Kidney epithelial cell (primary cell): ENCODE measurements at places on chromosomes 7 and 10. TPM values are rescaled to one million over a fixed set of nuclear protein-coding genes. Genes with fewer than 3 reads are reported as not detected.

- DNase-seq, result no peak
These were observed 155.9 kb downstream of the CDK14 start for GRCh38 chr7:90752051-90752450.

GRCh38 chr7:108576116-108576515, 6.4 kb downstream of the DNAJB9 start:
- no peak for DNase-seq

- DNase-seq, result no peak
These were observed 85.8 kb downstream of the PAXIP1 start for GRCh38 chr7:154916856-154917807.

DNA sequence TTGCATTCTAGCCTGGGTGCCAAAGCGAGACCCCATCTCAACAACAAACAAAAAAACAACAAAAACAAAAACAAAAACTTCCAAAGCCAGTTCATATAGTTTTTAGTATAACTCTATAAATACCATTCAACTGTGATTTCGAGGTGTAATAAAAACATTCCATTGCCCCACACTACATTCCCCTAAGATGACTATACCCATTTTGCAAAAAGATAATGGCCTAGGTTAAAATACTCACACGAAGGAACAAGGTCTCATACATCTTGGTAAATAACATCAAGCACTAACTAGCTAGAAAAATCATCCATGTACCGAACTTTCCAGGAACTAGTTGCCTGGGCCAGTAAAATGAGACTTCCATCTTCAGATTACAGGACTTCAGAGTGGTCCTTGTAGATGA, 55.4 kb downstream of the GLI3 start:
- DNase-seq, result no peak

DNA sequence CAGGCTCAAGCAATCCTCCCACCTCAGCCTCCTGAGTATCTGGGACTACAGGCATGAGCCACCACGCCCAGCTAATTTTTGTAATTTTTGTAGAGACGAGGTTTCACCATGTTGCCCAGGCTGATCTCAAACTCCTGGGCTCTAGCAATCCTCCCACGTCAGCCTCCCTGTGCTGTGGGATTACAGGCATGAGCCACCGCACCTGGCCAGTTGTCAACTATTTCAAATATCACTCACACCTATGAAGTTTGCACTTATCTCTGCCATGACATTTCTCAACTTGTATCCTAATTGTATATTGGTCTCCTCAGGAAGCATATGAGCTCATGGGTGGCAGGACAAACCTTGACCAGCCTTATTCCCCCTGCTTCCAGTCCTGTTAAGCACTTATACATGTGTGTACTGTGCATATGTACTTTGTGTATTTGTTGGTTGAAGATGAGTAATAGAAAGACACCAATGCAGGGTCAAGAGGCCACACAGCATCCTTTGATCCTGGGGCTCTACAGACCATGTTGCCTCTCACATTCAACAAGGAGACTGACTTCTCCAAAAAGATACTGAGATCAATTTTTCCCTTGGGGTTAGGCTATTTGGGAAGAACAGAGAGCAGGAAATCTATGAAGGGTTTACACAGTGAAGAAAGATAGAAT, 82.2 kb downstream of the SLC16A9 start:
- DNase-seq, result no peak

Gene ADGRA1
- total RNA-seq, result not detected in 2 replicates
